Keratinocyte (primary cell): ENCODE measurements at places on chromosomes 2 and 18. TPM values are rescaled to one million over a fixed set of nuclear protein-coding genes. Genes with fewer than 3 reads are reported as not detected.

Gene G6PC2
- polyA plus RNA-seq: not detected in 3 replicates

Gene C1QL2
- not detected in 3 replicates for polyA plus RNA-seq

Gene KRTCAP3
- 8.6 to 22.9 TPM (median 14.7 TPM) in 3 replicates for polyA plus RNA-seq

Gene ARHGAP15
- 0.21 TPM in 1 of 3 replicates, not detected in the others for polyA plus RNA-seq

Gene PSMA8
- not detected in 3 replicates for polyA plus RNA-seq
